ENCODE measurements at places on chromosomes 4 and X. TPM values are rescaled to one million over a fixed set of nuclear protein-coding genes. Genes with fewer than 3 reads are reported as not detected.

The CFI gene
- polyA plus RNA-seq, result 7.3 TPM

DNA sequence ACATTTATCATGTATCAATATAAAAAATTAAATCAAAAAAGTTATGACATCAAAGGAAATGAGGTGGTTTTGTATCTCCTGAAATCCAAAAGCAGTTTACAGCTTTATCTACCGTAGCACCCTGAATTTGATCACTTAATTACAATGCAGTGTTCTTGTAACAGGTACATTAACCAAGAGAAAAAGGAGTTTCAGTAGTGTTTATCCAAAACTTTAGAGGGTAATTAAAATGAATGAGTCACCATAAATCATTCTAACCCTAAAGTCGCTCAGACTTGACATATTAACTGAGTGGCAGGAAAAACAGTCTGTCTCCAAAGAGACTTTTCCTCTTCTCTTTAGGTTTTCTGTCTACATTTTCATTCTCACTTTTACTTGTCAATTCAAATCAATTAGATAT, 907.6 kb upstream of the EPHA5 start:
- no peak for DNase-seq

GRCh38 chr4:14877246-14878225, 124.7 kb upstream of the CPEB2 start:
- DNase-seq, result no peak

The BEX4 gene
- 30.9 TPM for polyA plus RNA-seq

- DNase-seq, result no peak
Observed at GRCh38 chr4:67725132-67725531, 24.2 kb upstream of the UBA6 start.

DNA sequence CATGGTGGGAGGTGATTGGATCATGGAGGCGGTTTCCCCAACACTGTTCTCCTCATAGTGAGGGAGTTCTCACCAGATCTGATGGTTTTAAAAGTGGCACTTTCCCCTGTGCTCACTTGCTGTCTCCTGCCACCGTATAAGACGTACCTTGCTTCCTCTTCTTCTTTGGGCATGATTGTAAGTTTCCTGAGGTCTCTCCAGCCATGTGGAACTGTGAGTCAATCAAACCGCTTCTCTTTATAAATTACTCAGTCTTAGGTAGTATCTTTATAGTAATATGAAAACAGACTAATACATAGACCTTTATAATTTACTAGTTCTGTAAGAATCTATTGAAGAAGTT, 82.5 kb upstream of the PITX2 start:
- no peak for DNase-seq

All from hindlimb muscle (tissue), 1 donor.